ENCODE measurements at places on chromosomes 1 and 21.

DNA sequence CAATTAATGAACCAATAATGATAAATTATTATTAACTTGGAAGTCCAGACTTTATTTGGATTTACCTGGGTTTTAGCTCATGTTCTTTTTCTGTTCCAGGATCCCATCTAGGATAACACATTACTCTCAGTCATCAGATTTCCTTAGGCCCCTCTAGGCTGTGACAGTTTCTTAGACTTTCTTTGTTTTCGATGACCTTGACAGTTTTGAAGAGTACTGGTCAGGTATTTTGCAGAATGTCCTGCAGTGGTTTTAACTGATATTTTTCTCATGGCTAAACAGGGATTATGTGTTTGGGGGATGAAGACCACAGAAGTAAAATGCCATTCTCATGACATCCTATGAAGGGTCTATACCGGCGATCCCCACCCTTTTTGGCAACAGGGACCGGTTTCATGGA, 144.0 kb downstream of the NAV1 start:
- no peak for DNase-seq

- no peak for DNase-seq
These were observed 56.9 kb upstream of the RGS1 start for GRCh38 chr1:192518700-192519099.

DNA sequence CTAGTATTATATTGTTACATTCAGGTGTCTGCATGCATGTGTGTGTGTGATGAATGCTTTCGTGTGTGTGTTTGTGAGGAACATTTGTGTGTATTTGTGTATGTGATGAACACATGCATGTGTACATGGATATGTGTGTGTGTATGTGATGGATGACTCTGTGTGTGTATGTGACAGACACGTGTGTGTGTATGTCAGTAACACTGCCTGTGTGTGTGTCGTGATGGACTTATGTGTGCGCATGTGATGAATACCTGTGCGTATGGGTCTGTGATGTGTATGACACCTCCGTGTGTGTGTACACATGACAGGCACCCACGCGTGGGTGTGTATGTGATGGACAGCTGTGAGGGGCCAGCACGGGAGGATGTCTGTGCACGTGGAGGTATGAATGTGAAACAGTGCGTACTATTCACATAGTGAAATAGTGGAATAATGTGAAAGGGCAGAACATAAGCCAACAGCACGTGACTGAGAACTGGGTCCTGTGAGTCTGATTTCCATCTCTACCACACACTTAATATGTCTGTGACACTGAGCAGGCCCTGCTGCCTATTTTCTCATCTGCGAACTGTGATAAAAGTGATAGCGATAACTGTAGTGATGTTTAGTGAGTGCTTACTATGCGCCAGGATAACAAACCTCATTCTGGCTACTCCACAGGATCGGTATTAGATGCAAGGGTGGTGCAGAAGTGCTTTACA, 41.8 kb upstream of the CSF3R start:
- DNase-seq, result no peak

DNA sequence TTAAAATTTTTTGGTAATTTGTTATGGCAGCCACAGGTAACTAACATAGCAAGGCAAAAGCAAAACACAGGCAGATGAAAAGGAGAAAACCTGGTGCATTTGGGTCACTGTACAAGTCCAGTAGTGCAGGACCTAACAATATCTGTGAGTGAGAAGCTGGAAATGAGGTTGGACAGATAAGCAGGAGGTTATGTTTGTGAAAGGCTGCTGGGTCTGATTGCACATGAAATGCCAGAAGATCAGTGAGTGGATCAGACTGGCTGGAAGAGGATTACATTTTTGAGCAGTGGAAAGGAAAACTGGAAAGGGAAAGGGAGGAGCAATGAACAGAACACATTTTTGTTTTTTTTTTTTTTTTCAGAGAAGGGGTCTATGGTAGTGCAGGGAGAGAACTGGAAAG, 73.6 kb downstream of the CYYR1 start:
- no peak for DNase-seq

- DNase-seq, result no peak
These were observed 57.9 kb upstream of the CR2 start for GRCh38 chr1:207396168-207396746.

- DNase-seq, result no peak
These were observed 20.1 kb downstream of the CASZ1 start for GRCh38 chr1:10776190-10776905.

- no peak for DNase-seq
These were observed 49.0 kb upstream of the SCAF4 start for GRCh38 chr21:31780944-31781343.

DNA sequence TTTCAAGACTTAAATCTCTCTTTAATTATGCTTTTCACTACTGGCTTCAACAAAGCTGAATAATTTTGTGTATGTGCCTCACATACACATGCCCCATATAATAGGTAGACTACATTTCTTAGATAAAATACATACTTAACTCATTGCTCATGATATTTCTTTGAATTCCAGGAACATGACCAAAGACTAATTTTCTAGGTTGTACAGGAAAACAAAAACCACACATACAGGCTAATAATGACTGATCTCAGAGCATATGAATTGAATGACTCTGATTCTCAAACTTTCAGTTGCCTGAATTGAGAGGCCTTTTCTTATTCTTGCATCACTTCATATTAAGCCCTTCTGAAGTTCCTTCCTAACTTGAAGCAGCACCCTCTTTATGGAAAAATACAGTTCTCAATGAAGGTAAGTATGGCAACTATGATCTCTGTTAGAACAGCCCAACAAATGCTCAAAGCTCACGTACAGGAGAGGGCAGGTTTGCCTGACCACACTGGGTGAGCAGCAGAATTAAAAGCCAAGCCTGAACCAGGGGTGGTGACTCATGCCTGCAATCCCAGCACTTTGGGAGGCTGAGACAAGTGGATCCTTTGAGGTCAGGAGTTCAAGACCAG, 22.6 kb upstream of the UAP1 start:
- DNase-seq, result peak; percentile 98

GRCh38 chr1:219374046-219374566, 200.4 kb downstream of the LYPLAL1 start:
- no peak for DNase-seq

DNA sequence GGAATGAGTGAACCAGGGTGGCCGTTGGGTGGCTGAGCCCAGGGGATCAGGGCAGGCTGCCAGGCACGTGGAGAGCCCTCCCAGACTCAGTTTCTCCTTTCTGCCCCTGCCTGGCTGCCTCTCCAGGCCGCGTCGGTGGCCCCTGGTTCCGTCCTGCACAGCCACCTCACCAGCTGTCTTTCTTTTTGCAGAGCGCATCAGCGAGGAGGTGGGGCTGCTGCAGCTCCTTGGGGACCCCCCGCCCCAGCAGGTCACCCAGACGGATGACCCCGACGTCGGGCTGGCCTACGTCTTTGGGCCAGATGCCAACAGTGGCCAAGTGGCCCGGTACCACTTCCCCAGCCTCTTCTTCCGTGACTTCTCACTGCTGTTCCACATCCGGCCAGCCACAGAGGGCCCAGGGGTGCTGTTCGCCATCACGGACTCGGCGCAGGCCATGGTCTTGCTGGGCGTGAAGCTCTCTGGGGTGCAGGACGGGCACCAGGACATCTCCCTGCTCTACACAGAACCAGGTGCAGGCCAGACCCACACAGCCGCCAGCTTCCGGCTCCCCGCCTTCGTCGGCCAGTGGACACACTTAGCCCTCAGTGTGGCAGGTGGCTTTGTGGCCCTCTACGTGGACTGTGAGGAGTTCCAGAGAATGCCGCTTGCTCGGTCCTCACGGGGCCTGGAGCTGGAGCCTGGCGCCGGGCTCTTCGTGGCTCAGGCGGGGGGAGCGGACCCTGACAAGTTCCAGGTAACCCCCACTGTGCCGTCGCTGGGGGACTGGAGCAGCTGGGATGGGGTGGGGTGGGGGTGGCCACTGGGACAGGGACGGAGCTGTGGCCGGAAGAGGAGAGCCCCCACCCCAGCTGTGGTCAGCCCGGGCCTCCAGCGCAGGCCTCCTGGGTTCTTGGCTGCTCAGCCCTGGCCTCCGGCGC, 63.3 kb downstream of the COL18A1 start:
- DNase-seq, result no peak

GRCh38 chr1:222914861-222915632, 100.2 kb downstream of the DISP1 start:
- DNase-seq, result no peak

- no peak for DNase-seq
These were observed 179.4 kb downstream of the SLC45A1 start for GRCh38 chr1:8497210-8497819.

DNA sequence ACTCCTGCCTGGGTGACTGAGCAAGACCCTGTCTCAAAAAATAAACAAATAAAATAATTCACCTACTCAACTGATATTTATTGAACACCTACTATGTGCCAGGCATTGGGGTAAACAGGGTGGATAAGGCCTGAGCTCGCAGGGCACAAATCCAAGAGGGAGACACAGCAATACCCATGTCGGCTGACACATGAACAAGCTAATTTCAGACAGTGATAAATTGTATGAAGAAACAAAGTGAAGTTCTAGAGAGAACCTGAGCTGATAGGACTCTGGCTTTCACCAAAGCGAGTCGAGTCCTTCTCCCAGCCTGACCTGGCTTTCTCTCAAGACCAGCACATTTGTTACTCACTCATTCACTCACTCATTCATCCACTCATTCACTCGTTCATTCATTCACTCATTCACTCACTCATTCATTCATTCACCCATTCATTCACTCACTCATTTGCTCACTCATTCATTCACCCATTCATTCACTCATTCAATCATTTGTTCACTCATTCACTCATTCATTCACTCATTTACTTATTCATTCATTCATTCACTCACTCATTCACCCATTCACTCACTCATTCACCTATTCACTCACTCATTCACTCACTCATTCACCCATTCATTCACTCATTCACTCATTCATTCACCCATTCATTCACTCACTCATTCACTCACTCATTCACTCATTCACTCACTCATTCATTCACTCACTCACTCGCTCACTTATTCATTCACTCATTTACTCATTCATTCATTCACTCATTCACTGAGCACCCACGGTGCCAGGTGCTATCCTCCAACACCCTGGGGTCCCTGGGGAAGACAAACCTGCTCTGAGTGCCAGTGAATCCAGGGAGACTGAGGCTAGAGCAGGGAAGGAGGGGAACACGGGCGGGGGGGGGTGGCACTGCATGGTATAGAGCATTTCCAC, 37.4 kb upstream of the CASZ1 start:
- no peak for DNase-seq

GRCh38 chr1:184160236-184160635, 108.7 kb downstream of the TSEN15 start:
- no peak for DNase-seq

GRCh38 chr1:100428160-100428559, 75.9 kb downstream of the CDC14A start:
- no peak for DNase-seq

- DNase-seq, result no peak
These were observed 318.8 kb downstream of the PCP4 start for GRCh38 chr21:40186045-40186444.

- no peak for DNase-seq
These were observed 7.2 kb upstream of the TRAF3IP3 start for GRCh38 chr1:209748620-209749019.

- no peak for DNase-seq
These were observed 43.4 kb downstream of the TSNAX start for GRCh38 chr1:231571904-231572303.

DNA sequence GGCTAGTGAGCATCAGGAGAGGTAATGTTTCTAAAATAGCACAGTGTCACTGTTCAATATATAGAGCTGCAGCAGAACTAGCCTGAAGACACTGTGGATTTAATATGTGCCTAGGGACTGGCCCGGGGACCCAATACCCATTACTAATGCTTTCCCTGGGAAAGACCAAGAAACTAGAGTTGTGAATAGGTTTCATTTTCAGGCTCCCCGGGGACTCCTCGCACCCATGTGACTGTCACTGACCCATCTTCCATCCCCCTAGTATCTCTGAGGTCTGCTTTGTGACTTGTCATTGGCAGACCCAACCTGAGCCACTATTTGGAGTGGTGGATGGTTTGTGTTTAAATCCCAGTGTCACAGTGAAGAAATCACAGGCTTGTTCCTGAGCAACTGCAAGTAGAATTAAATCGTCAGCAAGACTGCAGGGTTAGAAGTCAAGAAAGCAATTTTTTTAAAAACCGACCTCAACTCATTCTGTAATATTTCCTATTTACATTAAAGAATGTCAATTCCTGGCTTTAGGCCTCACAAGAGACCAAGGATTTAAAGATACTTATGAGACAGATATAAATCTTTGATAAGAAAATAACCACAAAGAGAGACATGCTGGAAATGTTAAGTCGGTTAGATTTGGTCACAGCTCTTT, 130.0 kb upstream of the TNR start:
- DNase-seq, result no peak

DNA sequence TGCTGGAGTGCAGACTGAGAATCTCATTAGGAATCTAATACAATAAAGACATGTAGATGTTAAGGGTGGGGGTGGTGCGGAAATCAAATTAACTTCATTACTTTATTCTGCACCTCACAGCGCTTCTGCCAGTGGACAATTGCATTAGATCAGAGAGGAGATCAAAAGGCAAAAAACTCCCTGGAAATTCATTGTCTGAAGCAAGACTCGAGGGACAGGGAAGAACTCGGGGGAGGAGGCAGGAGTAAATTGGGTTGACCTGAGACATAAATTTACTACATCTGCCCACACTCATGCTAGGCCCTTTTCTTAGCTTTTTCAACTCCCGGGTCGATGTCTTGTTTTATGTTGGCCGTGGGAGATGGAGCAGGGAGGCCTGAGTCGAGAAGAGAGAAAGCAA, 315.4 kb downstream of the SPATA17 start:
- no peak for DNase-seq

DNA sequence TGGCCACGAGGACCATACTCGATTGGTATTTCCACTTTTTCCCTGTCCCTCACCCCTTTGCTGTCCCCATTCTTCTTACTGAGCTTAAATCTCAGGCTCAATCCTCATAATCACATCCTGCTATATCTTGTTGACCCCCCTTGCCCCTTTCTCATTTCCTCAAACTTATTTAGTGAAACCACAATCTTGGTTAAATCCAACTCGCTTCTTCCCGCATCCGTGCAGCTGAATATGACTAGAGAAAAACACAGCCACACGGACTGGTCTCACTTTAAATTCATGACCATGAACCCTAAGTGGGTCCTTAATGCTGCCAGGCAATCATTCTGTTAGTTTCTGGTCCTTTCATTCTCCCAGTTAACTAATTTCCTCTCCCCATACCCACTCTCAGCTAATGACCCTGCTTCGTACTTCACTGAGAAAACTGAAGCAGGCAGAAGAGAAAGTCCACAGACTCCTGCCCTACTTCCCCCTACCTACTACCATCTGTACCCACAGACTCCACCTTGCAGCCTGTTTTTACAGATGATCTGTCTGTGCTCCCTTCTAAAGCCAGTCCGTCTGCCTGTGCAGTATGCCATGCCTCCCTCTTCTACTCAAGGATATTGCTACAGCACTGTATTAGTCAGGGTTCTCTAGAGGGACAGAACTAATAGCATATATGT, 96.8 kb upstream of the LMO4 start:
- DNase-seq, result no peak

GRCh38 chr21:21165063-21165645, 166.9 kb downstream of the NCAM2 start:
- DNase-seq, result no peak

GRCh38 chr1:220828950-220829586, 42.4 kb downstream of the MTARC1 start:
- no peak for DNase-seq

GRCh38 chr21:34073032-34073748, at the start of the genes MRPS6 and SLC5A3:
TSS of gene MRPS6 (plus strand) at chr21:34073578. CDS start at chr21:34073701, 123 bp downstream.
TSS of gene SLC5A3 (plus strand) at chr21:34073578. CDS start at chr21:34095199, 21,621 bp downstream.
- DNase-seq, result peak; percentile 68

Data from A172 (cell line).